NCI-H460 (cell line): ENCODE measurements at places on chromosomes 7 and 10. TPM values are rescaled to one million over a fixed set of nuclear protein-coding genes. Genes with fewer than 3 reads are reported as not detected.

- no peak for DNase-seq
Observed at GRCh38 chr7:120402801-120403200, 129.8 kb downstream of the KCND2 start.

The ODAD2 gene
- total RNA-seq, result 0.82 and 1.2 TPM in 2 replicates

- no peak for DNase-seq
Observed at GRCh38 chr10:132745971-132746370, 40.0 kb downstream of the NKX6-2 start.

GRCh38 chr7:155545348-155545747 lies 1.0 kb downstream of the CNPY1 start:
- DNase-seq, result no peak

DNA sequence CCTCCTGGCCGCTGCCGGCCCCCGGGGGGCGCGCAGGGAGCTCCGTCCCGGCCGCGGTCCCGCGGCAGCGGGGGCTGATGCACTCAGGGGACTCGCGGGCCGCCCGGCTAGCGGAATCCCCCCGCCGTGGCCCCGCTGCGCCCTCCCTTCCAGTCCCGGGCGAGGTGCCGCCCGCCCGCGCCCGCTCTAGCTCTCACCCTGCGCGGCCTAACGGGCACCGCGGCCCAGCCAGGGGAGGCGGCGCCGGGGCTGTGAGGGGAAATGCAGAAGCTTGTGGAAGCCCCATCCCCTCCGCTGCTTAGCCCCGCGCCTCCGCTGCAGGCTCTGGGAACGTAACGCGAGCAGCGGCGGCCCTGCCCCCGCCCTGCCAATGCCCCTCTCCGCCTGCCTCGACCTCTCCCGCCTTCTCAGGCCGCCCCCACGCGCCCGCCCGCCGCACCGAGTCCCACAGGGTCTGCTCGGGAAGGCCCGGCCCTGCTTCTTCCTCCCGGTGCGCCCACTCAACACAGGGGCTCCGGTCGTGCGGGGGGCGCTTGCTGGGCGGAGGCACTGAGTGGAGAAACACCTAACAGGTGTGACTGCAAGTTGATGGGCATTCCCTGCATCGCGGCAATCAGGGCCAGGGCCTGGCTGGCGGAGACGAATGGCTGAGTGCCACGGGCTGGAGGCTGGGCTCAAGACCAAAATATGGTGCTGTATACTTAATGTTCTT lies 384 bp upstream of the TMEM229A start:
- no peak for DNase-seq

The OR2A5 gene
- total RNA-seq, result not detected in 2 replicates

- DNase-seq, result no peak
Observed at GRCh38 chr7:150901160-150902035, 49.1 kb downstream of the AOC1 start.

The SMURF1 gene
- 23.6 and 26.4 TPM in 2 replicates for total RNA-seq

DNA sequence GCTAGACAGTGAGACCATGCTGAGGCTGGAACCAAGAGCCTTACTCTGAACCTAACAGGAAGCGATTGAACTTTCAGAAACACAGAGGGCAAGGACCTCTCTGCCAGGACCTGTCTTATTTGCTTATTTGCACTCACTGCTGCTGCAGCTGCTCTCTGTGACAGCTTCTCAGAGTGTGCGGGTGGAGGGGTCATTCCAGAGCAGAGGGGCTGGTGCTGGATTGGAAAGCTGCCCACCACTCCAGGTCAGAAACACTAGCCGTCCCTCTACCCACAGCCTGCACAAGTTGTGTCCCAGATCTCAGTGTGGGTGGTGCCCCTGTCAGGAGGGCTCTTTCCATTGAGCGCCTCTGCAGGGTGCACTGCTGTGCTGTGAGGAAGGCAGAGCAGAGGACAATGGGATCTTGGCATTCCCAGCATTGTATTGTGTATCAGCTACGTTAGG lies 126.2 kb downstream of the CCNY start:
- DNase-seq, result no peak

The GATAD1 gene
- total RNA-seq, result 47.7 and 54.0 TPM in 2 replicates

DNA sequence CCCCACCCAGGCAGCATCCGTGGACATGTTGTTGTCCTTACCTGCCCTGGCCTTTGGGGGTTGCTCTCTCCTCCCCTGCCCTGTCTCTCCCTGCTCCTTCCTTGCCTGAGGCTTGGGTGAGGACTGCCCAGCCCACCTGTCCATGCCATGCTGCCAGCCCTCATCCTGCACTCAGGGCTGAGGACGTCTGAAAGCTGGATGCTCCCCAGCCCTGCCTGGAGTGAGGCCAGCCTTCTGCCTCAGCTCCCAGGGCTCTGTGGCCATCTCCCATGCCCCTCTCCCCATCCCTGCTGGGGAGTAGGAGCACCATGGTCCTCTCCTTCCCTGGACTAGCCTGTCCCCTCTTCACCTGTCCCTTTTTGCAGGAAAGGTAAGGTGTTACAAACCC lies 68.4 kb downstream of the RAMP3 start:
- no peak for DNase-seq

The TYW1B gene
- total RNA-seq, result 0.89 and 1.2 TPM in 2 replicates

DNA sequence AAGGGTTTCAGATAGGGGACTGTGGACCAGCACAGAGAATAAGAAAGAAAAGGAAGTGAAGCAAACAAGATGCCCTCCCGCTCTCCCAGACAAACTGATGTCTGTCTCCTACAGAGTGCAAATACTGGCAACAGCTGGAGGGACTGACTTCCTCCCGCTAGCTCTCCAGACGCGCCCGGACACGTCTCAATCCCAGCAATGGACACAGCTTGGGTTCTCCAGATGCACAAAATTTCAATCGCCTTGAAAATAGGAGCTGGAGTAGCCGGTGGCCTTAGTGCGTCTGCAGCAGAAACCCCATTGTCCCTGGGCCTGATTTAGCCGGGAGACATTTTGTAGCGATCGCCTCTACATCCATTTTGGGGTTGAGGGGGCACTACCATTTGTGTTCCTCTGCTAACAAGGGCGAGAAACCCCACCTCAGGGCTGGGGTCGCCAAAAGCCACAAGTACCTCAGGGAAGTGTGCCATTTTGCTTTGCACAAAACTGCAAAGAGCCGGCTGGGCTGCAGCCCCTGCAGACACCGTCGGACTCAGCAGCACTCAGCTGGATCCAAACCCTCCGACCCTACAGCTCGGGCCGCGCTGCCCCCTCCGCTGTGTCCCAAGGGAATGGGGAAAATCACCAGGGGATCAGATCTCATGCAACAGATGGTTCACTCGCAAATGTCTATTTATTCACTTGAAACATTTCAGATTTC lies 5.9 kb downstream of the CPA2 start:
- no peak for DNase-seq

DNA sequence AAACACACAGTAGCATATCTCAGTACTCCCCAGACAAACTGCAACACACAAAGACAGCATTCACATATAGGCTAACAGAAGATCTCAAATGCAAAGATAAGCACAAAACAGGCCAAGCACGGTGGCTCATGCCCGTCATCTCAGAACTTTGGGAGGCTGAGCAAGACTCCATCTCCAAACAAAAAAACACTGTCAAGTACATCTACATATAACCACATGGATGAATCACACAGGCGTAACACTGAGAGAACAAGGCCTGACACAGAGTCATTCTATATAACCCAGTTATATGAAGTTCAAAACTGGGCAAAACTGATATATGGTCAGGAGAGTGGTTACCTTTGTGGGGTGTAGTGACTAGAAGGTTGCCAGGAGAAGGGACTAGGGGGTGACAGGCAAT lies 506.4 kb downstream of the KCNMA1 start:
- no peak for DNase-seq

DNA sequence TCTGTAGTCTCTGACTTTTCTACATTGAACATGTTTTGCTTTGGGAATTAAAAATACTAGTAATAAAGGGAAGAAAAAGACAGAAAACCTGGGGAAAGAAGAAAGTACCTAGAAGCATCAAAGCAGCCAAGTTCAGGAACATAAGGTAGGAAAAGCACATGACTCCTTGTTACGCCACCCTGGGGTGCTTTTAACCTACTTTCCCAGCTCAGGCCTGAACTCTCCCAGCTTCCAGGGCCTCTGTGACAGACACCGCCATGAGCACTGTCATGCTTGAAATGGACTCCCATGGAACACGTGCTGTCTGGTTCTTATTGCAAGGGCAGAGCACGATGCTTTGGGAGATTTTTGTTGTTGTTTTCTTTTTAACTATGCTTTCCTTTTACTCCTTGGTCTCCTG lies 11.4 kb downstream of the ACTR1A start:
- no peak for DNase-seq

- DNase-seq, result no peak
Observed at GRCh38 chr10:77574438-77574837, 63.2 kb downstream of the KCNMA1 start.

DNA sequence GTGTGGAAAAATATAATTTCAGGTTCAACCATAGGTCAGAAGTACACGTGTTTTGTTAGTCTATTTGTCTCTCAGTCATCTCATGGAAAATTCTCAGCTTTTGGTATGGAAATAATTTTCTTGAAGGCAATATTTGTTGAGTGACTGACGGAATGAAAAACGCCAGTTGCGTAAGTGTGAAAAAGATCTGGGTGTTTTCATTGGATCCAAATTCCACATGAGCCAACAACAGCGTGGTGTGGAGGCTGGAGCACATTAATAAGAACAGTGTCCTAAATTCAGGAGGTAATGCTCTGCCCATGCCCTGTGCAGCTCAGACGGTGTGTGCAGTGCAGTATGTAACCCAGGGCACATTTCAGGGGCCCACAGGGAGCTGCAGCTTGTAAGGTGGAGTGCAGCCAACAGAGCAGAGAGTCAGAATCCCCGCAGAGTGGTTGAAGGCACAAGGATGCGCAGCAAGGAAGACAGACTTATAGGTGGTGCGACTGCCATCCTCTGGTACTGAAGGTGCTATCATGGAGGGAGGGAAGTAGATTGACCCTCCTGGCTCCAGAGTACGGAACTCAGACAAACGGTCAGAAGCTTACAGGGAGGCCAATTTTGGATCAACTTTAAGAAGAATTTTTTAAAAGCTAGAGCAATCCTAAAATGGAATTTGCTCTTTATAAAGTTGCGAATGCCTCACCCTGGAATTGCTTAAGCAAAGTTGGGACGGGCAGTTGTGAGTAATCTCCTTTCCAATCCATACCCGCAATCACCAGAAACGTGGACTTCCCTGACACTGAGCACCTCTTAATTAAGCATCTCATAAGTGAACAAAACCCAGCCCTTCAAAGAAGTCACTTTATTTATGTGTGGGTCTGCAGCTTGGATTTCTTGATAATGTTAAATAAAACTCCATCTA lies 38.0 kb downstream of the EGFR start:
- peak; percentile 83 for DNase-seq

The GIMAP5 gene
- not detected in 2 replicates for total RNA-seq

The TMEM213 gene
- total RNA-seq, result not detected in 2 replicates

DNA sequence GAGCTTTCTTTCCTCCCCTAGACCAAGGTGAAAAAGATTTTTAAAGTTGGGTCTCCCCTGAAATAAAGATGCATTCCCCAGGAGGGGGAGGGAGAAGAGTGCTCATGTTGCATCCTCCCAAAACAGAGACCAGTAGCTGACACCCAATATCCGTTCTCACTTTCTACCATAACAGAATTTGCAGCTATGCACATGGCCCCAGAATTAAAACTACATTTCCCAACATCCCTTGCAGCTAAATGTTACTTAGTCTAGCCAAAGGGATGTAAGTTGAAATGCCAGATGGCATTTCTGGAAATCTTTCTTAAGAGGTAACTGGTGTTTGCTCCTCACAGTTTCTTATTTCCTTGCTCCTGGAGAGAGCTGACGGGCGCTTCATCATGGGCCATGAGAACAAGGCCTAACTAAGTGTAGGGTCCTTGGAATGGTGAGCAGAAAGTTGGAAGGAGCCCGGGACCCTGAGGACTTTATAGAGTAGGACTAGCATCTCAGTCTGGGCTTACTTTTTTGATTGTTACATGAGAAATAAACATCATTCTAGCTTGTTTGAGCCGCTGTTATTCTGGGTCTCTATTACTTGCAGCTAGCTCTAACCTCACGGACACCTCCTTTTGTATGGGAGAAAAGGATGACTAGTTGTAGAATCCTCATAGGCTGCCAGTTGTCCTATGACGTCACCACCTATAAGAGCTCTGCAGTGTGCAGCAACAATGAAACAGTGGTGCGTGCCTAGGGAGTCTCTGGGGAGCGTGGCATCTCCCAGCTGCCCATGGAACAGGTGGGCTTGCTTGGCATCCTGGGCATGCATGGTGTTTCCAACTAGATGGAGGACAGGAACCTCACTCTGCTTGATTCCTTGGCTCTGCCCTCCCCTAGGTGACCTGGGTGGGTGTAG lies 46.1 kb upstream of the EXOC6 start:
- no peak for DNase-seq

The NAPEPLD gene
- 5.5 and 6.7 TPM in 2 replicates for total RNA-seq

The LAMB1 gene
- 144 and 146 TPM in 2 replicates for total RNA-seq

DNA sequence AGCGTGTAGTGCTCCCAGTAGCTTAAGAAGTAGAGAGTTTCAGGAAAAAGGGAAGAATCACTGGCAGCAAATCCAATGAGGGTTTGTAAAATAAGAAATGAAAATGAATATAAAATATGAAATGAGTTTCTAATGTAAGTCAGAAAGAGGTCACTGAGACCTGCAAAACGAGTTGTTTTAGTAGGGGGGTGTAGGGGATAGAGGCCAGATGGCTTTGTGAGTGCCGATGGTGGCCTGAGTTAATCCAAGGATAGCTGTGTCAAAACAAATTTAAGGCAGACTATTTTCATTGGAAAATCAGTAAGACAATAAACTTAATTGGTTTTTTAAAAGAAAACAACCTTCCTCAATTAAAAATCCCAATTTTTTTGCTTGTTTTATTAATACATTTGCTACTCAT lies 745 bp upstream of the ASB15 start:
- DNase-seq, result no peak

- DNase-seq, result no peak
Observed at GRCh38 chr10:72762042-72762441, 70.1 kb downstream of the MCU start.

- no peak for DNase-seq
Observed at GRCh38 chr10:125104559-125104958, 55.8 kb downstream of the CTBP2 start.

The RBM20 gene
- total RNA-seq, result 2.0 and 2.3 TPM in 2 replicates

DNA sequence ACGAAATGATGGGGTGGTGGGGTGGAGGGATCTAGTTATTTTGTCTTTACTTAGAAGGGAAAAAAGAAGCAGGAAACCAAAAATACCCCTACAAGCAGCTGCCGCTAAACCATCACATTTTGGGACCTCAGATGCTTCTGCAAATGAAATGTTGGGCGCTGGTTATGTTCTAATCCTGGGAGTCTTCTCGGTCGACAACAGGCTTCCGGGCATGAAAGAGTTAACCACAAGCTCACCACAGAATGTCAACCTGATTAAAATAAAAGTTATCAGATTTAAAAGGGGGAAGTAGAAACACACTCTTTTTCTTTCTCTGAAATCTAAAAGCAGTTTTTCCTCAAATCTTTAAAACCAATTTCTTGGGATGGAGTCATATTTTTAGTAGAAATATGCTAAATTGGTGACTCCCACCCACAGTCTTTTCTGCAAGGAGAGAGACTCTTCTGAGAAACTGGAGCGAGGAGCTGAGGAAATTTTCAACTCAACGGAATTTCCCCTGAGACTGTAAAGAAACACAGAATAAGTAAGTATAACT lies 16.8 kb downstream of the IL2RA start:
- DNase-seq, result no peak

GRCh38 chr7:137587326-137587725 lies 243.8 kb upstream of the PTN start:
- DNase-seq, result no peak

The LOXL4 gene
- total RNA-seq, result 0.09 and 0.20 TPM in 2 replicates

The PNLIPRP2 gene
- total RNA-seq, result not detected in 2 replicates

- no peak for DNase-seq
Observed at GRCh38 chr7:103888603-103889153, 100.8 kb downstream of the RELN start.

- no peak for DNase-seq
Observed at GRCh38 chr10:48494073-48494472, 110.8 kb downstream of the ARHGAP22 start.
